Endothelial cell of umbilical vein (primary cell): ENCODE measurements at places on chromosomes 7 and 10.
A peak's percentile ranks its signal among the peaks of the same experiment; 100 is the strongest.

DNA sequence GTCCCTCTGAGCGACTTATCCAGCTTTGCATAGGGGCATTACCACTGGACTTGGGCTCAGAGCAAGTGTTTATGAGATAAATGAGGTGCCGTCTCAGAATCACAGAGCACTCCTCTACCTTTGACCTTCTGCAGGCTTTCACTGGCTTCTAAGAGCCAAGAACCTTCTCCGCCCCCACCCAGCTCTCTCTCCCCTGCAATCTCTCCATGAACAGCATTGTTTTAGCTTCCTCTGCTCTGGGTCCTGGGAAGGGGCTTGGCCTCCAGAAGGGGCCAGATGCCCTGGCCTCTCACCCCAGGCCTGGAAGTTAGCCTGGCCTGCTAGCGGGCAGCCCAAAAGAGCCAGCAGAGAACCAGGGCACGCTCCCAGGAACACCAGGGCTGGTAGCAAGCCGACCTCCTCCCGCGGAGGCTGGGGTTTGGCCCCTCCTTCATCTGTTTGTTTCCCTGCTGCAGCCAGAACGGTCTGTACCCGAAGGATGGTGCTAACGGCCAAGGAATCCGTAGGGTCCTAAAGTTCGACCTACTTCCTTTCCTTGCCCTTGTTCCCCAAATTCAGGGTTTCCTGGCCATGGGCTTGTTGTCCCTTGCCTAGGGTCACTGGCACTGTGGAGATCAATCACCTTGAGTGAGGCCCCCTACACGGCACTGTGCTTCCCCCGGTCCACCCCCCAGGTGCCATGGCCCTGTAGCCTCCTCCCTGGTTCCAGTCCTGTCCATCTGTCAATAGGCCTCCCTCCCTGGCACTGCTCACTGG is 18.7 kb upstream of the DDIT4 start:
- peak; percentile 52 for DNase-seq

DNA sequence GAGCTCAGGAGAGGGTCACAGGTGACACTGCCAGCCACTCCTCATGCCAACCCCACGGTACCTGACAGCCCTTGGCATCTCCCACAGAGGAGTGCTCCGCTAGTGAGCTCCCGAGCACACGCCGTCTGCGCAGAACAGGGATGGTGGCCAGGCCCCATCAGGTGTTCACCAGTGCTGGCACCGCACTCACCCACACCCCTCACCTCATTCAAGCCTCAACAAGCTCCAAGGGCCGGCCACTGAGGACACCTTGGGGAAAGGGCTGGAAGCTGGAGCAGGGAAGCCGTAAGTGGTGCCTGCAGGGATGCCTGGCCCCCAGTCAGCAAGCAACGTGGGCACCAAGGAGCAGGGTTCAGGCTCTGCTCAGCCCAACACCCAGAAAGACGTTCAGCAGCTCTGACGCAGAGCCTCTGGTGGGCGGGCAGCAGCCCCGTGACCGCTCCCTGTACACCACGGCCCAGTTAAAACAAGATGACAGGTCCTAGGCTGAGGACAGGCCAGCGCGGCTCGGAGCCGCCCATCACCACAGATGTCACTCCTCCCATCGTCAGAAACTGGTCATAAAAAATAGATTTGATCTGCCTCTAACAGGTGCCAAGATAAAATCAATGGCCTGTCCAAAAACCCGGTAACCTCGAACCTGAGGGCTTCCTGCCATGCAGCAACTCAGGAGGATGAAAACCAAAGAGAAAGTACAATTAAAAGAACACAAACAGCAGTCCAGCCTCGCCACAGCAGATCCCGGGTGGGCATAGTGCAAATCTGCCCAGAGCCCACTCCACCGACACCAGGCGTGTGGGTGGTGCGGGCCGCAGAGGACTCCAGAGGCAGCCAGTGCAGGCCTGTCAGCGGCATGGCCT is 275.9 kb downstream of the MAD1L1 start:
- DNase-seq, result no peak

DNA sequence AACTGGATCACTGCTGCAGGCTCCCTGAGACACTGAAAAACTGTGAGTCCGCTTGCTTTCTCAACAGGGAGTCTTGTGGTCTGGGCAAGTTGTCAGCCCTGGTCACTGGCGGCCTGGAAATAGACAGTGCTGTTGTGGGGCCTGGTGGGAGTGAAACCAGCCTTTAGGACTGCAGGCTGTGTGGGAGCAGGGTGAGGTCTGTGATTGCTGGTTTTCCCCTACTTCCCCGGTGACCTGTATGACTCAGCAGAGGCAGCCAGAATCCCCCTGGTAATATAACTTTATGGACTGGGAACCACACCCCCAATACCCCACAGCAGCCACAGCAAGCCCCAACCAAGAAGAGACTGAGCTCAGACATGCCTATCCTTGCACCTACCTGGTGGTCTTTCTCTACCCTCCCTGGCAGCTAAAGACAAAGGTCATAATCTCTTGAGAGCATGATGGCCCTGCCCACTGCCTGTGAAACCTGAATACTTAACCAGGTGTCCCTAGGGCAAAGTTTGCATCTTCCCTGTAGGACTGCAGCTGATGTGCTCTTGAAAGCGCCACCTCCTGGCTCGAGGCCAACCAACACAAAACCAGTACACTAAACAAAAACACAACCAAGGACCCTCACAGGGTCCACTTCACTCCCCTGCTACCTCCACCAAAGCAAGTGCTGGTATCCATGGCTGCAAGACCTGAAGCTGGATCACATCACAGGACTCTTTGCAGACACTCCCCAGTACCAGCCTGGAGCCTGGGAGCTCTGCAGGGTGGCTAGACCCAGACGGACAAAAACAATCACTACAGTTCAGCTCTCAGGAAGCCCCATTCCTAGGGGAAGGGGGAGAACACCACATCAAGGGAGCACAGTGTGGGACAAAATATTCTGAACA is 7.2 kb upstream of the ADAM22 start:
- DNase-seq, result no peak

DNA sequence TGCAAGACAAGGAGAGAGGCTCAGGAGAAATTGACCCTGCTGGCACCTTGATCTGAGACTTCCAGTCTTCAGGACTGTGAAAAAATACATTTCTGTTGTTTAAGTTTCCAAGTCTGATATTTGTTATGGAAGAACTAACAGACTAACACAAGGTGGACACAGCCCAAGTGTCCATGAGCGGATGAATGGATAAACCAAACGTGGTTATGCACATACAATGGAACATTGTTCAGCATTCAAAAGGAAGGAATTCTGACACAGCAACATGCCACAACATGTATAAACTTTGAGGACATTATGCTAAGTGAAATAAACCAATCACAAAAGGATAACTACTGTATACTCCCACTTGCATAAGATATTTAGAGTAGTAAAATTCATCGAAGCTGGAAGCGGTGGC is 76.5 kb downstream of the FAM13C start:
- no peak for DNase-seq

GRCh38 chr7:141158561-141158960 is 84.7 kb downstream of the TMEM178B start:
- no peak for DNase-seq

DNA sequence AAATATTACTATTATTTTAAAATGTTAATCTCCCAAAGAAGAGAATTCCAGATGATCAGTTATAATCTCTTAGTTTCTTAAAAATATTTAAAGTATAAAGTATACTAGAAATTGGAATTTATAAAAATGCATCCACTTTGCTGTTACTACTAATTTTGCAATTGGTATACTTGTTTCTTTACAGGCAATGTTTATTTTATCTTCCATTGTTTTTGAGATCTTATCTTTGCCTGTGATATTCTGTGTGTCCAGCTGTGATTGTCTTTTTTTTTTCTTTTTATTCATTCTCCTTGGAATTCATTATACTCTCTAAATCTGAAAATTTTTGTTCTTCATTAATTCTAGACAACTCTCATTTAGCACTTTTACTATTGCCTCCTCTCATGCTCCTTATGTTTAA is 652.6 kb downstream of the TNS3 start:
- DNase-seq, result no peak

GRCh38 chr7:12494687-12495024 is 75.9 kb upstream of the SCIN start:
- DNase-seq, result no peak
